Mucosa of descending colon (tissue), 3 donors: ENCODE measurements at places on chromosomes 2 and 18. TPM values are rescaled to one million over a fixed set of nuclear protein-coding genes. Genes with fewer than 3 reads are reported as not detected.

Gene DNAH7
- total RNA-seq, result 9.3 TPM

Gene SERPINB11
- not detected for total RNA-seq

Gene DTNA
- total RNA-seq, result 23.5 TPM

Gene GNAL
- total RNA-seq, result 20.7 TPM

DNA sequence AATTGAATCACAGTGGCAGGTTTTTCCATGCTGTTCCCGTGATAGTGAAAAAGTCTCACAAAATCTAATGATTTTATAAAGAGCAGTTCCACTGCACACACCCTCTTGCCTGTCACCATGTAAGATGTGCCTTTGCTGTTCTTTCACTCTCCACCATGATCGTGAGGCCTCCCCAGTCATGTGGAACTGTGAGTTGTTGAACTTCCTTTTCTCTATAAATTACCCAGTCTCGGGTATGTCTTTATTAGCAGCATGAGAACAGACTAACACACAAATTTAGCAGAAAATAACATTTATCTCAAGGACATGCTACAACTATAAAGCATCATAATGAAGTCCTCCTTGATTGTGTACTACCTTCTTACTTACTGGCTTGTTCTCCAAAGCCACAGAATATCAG lies 1526.0 kb downstream of the LRP1B start:
- no peak for DNase-seq

- DNase-seq, result no peak
These were observed 146.1 kb downstream of the MTX2 start for GRCh38 chr2:176415174-176415895.

DNA sequence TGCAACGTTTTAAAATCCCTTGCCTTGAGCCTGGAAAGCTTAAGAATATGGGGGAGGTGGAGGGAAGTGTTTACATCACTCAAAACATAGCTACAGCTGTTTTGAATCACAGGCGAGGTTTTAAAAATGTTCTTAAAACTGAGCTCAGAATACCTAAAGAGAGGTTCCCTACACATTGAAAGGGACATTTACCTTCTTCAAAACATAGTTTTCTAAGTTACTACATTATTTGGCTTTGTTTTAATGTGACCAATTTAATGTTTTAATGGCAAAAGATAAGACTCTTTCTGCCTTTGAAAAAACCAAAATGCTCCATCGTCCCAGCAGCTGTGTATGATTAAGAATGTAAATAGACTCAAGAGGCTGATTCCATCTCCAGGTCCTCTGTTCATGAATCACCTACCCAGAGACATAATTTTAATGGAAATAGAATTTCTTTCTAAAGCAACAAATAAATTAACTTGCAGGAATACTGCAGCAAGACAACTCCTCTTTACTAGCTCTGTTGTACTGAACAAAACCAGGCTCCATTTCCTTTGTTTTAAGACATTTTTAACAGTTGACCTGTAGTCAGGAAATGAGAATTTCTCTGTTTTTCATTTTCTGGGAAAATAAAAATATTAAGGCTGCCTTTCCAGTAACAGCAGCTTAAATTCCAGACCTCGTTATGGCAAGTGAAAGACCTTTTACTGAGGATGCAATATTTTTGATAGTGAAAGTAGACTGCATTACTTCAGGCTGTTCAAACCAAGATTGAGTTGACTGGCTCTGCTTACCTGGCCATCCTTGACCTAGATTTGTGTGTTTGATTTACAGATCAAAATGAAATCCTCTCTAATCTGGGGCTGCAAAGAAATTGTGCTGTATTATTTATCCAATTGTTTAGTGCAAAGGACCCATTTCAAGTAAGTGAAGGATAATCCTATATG lies 33.7 kb upstream of the WDR75 start:
- DNase-seq, result no peak

- no peak for DNase-seq
These were observed 233.4 kb downstream of the SOCS6 start for GRCh38 chr18:70522183-70522680.

- DNase-seq, result no peak
These were observed 133.2 kb downstream of the ZNF532 start for GRCh38 chr18:58997811-58998337.

DNA sequence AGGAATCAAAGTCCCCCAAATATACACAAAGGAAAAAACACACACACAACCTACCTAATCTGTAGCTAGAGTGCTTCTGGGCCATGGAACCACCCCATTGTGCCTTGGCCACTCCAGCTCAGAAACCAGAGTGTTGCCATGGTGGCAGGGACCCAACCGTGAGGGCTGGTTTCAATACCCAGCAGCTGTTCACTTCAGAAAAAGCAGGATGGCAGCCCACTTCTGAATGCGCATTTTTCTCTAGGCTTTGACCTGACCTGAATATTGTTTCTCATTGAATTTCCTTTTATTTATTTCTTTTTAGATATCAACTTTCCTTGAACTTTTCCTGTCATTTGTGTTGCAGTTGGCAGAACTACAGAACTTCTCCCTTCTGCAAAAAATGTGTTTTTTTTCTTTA lies 43.0 kb upstream of the EHBP1 start:
- DNase-seq, result no peak
